ENCODE measurements at places on chromosomes 7 and 10.

DNA sequence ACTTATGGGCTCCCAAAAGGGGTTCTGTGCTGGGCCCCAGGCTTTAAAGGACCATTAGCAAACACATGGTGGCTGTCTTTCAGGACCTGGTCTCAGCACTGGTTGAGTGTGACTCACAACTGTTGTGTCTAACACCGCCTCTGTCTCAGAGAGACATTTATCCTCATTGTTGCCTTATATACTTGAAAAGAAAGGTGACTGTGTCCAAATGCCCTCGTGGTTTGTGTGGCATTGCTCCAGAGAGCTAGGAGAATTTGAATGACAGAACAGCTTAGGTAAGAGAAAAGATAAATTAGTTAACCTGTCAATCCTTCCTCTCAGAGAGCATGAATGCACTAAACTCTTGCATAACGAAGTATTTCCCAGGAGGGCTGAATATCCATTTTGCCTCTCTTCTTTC is 14.5 kb upstream of the FAM13C start:
- no peak for DNase-seq

DNA sequence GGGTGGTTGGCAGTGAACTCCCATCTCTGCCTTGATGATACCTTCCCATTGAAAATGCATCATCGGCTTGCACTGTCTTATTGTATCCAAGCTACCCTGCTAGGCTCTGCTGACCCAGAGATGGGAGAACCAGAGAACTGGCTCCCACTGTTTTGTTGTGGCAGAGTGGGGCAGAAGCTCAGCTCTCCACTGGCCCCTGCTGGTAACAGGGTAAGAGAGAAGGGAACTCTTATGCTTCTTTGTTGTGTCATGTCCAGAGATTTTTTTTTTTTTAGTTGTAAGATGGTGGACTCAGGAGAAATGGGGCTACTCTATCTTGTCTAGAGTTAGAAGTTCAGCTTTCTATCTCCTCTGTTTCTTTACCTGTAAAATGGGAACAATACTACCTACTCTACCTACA is 100.5 kb upstream of the SDK1 start:
- peak; percentile 4 for DNase-seq

GRCh38 chr10:44799966-44800365 is 111.2 kb upstream of the TMEM72 start:
- no peak for DNase-seq

- peak; percentile 10 for DNase-seq
These were observed 38.4 kb downstream of the PTPRE start for GRCh38 chr10:127945341-127945758.

- no peak for DNase-seq
These were observed 38.7 kb downstream of the CACNB2 start for GRCh38 chr10:18178854-18179483.

GRCh38 chr10:71694567-71694968 is 25.0 kb downstream of the C10orf105 start:
- no peak for DNase-seq

GRCh38 chr7:18497082-18497481 is 1.5 kb downstream of the HDAC9 start:
- no peak for DNase-seq

Measured in activated T-cell treated with anti-CD3 and anti-CD28 coated beads for 24 hours (primary cell).